ENCODE measurements at places on chromosomes 3 and 15.

GRCh38 chr3:15043408-15044171 lies 21.5 kb downstream of the MRPS25 start:
- no peak for DNase-seq

DNA sequence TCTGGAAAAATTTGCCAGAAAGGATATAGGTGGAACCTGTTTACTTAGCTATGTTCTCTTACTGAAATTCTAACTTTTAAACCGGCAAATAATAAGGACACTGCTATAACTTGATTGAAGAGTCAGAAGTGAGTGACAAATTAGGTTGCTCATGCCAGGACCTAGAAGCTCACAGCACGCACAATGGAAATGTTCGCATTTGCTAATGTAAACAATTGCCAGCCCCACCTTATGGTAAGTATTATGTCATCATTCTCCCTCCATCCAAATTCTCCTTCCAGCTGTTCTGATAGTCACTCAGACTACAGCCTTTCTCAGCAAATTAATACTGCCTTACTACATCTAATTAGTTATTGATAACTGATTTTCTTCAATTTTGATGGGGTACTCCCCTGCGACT lies 4.8 kb upstream of the STXBP5L start:
- no peak for DNase-seq

GRCh38 chr15:73375012-73375411 lies 6.3 kb upstream of the HCN4 start:
- DNase-seq = no peak

- peak; percentile 17 for DNase-seq
These were observed 144.2 kb downstream of the PDCD6IP start for GRCh38 chr3:33942483-33943150.

DNA sequence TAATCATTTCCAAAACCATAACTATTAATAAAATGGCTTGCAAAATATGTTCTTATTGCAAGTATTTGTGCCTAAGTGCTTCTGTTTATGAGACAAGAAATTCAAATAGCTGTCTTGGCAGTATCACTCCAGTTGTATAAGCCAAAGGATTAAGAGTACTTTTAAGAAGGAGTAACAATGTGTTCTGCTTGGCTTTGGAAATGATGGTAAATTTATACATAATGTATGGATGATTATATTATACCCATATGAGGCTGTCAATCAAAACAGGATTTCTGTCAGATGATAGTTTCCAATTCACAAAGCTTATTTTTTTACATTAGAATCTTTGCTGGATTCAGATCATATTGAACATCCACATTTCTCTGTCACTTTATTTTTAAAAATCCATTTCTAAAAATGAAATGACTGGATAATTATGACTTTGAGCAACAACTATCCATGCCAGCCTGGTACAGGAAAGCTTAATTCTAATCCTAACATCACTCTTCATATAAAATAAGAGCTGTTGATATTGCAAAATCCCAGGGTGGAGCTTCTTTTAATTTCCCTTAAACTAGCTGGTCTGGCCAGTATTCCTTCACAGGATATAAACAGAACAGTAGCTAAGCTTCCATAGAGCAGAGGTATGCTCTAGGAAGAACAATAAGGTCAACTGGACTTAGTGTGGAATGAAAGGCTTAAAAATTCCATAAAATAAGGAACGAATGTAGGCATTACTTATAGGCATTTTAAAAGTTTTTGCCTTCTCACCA lies 30.0 kb upstream of the ZNF280D start:
- DNase-seq = no peak

- no peak for DNase-seq
These were observed 93.0 kb upstream of the C2CD4B start for GRCh38 chr15:62257996-62258521.

DNA sequence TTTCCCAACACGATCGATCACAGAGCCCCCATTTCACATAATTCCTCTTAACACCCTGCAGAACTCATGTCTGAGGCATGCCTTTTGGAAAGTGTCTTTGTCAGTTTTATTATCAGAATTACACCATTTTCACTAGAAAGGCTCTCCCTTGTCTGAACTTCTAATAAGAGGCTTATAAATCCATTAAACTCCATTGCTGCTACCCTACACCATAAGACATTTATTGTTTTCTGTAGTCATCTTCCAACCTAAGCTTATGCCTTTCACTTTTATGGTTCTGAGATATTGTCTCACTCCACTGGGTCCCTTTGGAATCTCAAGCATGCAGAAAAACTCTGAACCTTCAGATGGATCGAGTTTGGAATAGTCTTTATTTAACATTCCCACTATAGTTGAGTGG lies 50.2 kb upstream of the TPM1 start:
- no peak for DNase-seq

- DNase-seq = no peak
These were observed at the start of gene ALDH1A3 for GRCh38 chr15:100879464-100880138. ALDH1A3 (plus strand) TSS chr15:100879831; CDS start chr15:100879908, 77 bp downstream.

- peak; percentile 7 for DNase-seq
These were observed 28.3 kb downstream of the LMCD1 start for GRCh38 chr3:8529738-8530525.

DNA sequence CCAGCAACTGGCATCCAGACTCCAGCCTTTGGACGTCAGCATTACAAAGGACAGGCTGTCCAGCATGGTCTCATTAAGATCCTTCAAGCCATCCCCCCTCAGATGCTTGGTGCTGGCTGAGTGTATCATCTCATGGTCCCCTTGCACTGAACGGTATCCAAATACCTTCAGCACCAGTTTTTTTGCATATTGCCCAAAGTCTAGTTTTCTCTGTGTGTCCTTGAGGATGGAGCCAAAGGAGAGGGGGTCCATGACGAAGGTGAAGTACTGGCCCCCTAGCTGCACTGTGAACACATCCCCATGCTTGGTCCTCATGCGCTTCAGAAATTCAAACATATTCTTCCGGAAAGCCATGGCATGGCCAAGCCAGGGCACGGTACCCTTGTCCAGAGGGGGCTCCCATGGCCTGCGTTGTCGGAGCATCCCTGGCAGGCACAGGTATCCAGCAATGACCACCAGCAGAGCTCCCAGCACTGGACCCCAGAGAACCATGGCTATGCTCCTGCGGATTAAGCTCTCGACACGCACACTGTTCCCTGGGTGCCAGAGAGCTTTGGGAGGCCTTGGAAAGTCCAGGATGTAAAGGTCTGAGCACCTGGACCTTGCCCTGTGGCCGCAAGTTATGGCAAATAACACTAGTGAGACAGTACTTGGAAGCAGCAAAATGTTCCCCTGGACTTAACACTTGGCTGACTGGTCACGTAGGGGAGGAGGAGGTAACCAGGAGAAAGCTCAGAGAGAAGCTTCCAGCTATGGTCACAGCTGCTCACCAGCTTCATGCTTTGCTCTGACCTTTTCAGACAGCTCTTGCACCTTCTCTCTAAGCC lies at the start of gene CYP8B1:
Gene CYP8B1 (minus strand): TSS at position 555 of the 827 bp plus-strand sequence. CDS start 63 bp downstream, at position 492.
- no peak for DNase-seq

DNA sequence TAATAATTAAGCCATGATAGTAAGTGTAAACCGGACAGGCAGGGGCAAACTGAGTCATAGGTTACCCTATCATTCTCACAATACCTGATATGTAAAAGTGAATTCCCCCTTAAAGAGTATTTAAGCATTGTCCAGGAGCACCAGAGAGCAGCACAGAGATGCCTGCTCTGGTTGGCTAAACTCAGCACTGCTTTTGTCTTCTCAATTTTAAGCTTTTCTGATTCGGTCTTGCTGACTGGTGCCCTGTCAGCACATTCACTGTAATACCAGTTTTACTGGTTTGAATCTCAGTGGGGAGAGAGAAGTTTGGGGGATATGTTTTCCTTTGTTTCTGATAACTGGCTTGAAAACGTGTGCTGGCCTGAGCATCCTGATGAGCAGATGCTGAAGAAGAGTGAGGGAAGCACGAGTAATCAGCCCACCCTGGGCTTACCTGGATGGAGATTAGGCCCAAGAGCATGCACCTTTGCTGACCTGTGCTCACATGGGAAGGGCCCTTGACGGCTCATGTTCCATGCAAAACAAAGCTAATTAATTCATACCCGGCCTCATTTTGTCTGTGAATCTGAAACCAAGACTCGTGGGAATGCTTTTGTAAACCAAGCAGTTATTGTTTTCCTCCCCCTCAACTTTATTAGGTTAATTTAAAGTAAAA lies 208.5 kb upstream of the MRPL3 start:
- DNase-seq = no peak

- no peak for DNase-seq
These were observed 398.9 kb downstream of the NLGN1 start for GRCh38 chr3:173796405-173796804.

GRCh38 chr15:35545316-35545823 lies 595 bp downstream of the DPH6 start:
- peak; percentile 70 for DNase-seq
